ENCODE measurements at places on chromosomes 4 and X.

- no peak for DNase-seq
Measured at GRCh38 chr4:40688446-40689095, 58.9 kb upstream of the RBM47 start.

- no peak for DNase-seq
Measured at GRCh38 chr4:18105030-18106011, 83.8 kb upstream of the LCORL start.

DNA sequence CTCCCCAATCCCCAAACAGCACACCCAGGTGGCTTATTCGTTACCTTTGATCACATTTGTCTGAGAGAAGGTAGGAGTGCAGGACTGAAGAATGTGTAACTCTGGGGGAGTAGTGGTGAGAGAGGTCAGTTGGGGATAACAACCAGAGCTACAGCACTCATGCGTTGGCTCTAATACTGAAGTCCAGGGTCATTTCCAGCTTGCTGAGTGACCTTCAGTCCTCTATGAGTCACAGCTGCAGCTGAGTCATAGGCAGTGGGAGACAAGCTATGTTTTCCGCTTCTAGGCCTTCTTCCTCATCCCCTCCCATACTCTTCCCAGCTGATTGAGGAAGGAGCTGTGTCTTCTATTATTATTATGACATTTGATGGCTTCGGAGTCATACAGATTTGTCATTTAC lies 31.6 kb upstream of the CT47C1 start:
- no peak for DNase-seq

DNA sequence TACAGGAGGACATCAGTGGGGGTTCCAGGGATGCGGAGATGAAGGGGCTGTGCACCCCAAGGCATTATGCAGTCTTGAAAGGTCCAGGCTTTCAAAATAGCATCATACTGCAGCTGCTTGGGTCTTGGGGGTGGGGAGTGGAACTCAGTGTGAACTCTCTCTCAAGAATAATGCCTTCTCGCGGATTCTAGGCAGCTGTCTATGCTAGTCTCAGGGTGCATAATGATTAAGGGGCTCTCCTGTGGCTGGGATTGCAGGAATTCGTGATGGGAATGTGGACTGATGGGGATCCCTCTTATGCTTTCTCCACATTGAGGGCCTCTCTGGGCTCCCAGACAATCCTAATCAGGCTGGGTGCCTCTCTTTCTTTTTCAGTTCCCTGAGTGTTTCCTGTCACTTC lies 172.2 kb upstream of the ARHGAP24 start:
- DNase-seq = no peak

GRCh38 chr4:751676-752075 lies 46.0 kb downstream of the PCGF3 start:
- no peak for DNase-seq

DNA sequence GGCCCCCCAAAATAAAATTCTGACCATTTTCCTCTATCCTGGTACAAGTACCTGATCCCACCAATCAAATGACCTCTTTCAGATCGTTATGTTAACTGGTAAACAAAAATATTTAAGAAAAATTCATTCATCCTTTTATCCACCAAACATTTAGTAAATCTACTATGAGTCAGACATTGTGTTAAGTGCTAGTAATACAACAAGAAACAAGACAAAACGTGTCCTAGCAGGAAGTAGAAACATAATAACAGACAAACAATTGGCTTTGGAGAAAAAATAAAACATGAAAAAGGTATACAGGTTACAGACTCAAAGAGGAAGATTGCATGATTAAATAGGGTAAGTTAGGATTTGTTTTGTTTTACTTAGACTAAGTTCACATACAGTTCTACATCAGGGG lies 43.7 kb downstream of the ANTXR2 start:
- DNase-seq = no peak

GRCh38 chr4:145723336-145723735 lies 43.4 kb downstream of the C4orf51 start:
- DNase-seq = no peak

DNA sequence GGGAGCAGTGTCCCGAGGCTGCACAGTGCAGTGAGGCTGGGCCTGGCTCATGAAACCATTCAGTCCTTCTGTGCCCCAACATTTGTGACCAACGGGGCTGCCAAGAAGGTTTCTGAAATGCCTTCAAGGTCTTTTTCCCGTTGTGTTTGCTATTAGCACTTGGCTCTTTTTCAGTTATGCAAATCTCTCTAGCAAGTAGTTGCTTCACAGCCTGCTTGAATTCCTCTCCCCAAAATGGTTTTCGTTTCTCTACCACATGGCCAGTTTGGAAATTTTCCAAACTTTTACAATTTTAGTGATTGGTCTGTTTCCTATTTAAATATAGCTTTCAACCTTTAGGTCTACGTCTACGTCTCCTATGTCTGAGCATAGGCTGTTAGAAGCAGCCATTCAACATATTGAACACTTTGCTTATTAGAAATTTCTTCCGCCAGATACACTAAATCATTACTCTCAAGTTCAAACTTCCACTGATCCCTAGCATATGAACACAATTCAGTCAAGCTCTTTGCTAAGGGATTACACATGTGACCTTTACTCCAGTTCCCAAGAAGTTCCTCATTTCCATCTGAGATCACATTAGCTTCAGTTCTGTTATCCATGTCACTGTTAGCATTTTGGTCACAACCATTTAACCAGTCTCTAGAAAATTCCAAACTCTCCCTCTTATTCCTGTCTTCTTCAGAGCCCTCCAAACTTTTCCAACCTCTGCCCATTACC lies 901.8 kb downstream of the GLUD2 start:
- no peak for DNase-seq

DNA sequence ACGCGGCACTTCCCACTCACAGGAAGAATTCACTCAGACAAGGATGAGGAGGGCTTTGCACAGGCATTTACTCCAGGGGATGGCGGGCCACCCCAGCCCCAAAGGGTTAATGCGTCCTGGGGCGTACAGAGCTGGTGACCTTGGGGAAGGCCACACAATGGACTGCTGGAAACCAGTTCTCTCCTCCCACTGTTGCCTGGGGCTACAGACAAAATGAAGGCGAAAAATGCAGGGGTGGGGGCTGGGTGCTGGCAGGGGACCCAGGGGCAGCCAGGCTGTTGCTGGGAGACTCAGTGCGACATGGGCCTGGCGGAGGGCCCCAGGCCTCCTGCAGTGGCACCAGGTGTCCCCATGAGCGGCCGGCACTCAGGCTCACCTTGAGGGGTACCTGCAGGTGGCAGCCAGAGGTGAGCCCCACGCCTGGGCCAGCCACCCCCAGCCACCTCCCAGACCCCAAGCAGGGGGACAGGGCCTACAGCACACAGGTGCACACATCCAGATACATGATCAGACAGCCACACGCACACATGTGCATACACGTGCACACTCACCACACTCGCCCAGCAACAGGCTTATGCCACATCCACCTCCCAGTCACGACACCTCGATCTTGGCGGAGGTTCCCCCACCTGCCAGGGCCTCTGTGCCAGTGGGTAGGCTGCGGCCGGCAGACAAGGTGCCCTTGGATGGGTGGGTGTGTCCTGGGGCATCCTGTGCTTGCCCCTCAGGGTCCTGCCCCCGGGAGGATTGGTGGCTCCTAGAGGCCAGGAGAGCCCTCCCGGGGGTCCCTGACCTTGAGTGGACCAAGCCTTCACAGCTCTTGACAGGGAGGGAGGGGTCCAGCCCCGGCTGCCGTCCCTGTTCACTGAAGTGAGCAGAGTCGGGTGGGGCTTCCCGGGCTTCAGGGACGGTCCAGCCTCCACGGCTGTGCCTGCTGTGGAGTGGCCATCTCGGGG lies 13.1 kb downstream of the NAT8L start:
- no peak for DNase-seq

GRCh38 chr4:153521478-153521877 lies 55.3 kb downstream of the TMEM131L start:
- DNase-seq = no peak

DNA sequence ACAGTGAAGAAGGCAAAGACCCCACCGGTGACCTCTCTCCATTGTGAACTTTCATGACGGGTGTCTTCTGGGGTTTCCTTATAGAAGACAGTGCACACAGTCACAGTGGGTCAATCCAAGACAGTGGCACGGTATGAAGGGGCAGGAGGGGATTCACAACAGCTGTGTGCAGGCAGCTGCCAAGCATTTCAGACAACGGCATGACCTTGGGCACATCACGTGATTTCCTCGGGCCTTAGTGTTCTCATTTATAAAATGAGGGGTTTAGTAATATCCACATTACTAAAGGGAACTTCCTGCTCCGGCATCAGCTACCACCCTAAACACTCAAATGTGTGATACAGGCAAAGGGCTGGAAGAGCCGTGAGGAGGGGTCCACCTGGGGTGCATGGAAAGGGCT lies 42.9 kb downstream of the RBM47 start:
- no peak for DNase-seq

GRCh38 chrX:46704767-46705386 lies 54.0 kb downstream of the SLC9A7 start:
- DNase-seq = no peak

- DNase-seq = no peak
Measured at GRCh38 chr4:8202108-8203051, 3.3 kb downstream of the SH3TC1 start.

DNA sequence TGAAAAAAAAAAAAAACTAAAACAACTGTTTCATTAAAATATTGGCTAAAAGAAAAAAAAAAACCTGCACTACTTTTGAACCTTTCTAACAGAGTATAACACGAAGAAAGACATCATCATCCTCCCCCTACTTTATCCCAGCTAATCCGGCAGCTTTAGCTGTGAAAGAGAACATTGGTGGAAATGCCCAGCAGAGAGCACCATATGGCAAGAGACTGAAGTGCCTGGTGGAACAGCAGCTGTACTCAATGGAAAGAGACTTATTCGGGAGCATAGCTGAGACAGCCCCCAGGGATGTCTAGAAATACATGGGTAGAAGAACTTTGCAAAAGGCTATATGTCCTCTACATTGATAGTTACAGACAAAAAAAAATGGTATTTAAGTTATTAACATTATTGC lies 30.3 kb downstream of the STPG2 start:
- DNase-seq = no peak

DNA sequence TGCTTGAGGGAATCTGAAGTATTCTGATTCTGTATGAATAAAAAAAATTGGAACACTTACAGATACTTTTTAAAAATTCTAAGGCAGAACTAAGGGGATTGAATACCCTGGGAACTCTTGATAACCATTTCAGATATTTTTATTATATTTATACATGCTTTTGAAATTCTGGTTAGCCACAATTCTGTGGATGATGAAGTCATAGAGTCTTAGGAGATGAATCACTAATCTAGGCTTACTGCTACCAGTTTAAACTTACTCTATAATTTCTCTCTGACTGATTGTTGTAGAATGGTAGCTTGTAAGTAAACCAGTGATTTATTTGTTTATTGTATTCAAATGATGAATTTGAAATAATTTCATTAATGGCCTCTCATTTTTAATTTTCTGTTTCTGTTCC lies 11.4 kb upstream of the SLAIN2 start:
- DNase-seq = no peak

- DNase-seq = no peak
Measured at GRCh38 chr4:78069859-78070258, 12.7 kb downstream of the FRAS1 start.

DNA sequence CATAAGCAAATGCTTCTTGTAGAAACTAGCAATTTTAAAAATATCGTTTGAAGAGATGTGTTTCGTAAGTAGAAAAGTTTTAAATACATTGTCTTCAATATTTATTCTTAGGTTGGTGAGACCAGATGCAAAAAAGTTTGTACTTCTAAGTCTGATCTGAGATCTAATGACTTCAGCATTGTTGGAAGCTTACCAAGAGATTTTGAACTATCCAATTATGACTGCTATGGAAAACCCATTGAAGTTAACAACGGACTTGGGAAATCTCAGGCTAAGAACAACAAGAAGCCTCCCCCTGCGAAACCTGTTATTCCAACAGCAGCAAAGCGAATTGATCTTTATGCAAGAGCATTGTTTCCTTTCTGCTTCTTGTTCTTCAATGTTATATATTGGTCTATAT lies 50.2 kb upstream of the GRIA2 start:
- DNase-seq = no peak

- DNase-seq = no peak
Measured at GRCh38 chrX:84336646-84337045, 148.6 kb upstream of the RPS6KA6 start.

DNA sequence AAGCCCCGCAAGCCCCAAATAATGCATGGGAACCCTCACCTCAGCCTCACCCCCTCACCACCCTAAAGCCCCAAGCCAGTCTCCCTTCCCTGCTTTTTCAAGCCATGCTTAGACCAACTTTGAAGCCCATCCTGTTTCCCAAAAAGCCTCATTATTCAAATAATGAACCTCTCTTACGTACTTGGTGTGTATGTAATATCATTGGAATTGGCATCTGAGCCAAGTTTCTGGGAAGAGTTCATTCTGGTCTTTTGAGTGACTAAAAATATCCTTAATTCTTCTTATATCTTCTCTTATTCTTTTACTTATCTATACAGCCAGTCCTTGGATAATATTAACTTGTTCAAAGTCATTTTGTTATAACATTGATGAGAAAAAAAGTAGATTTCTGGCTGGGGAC lies 875.8 kb upstream of the SLIT2 start:
- no peak for DNase-seq

DNA sequence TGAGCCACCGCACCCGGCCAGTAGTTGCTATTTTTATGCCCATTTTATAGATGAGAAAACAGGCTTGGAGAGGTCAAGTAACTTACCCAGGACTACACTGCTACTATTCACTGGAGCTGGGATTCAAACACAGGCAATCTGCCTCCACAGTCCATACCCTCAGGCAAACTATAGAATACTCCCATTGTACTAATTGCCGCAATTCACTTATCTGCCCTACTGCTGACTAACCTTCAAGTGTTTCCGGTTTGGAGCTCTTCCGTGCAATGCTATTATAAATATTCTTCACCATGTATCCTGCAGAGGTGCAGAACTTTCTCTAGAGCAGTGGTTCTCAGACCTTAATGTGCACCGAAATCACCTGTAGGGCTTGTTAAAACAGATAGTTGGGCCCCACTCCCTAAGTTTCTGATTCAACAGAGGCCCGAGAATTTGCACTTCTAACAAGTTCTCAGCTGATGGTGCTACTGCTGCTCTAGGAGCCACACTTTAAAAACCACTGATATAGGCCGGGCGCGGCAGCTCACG lies 1.9 kb upstream of the G3BP2 start:
- no peak for DNase-seq

DNA sequence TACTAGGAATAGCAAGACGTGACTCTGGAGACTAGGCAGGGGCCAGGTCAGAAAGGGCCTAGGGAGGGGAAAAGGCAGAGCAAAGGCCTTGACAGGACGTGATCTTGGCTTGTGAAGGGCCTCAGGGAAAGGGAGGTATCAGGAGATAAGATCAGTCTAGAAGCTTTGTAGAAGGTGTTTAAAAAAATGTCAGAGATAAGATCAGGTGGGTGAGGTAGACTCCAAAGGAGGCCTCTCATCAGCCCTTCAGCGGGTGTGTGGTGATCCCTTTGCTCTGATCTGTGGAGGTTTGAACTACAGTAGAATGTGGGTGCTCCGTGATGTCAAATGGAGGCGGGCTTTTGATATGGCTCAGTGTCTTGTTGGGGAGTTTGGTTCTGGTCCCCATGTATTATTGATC lies 78.8 kb upstream of the PRPS1 start:
- no peak for DNase-seq

GRCh38 chr4:20960291-20960690 lies 260.0 kb downstream of the PACRGL start:
- DNase-seq = no peak
